ENCODE measurements at places on chromosomes 16 and 17.

- no peak for DNase-seq
These were observed 55.0 kb upstream of the CBFA2T3 start for GRCh38 chr16:89031715-89032659.

DNA sequence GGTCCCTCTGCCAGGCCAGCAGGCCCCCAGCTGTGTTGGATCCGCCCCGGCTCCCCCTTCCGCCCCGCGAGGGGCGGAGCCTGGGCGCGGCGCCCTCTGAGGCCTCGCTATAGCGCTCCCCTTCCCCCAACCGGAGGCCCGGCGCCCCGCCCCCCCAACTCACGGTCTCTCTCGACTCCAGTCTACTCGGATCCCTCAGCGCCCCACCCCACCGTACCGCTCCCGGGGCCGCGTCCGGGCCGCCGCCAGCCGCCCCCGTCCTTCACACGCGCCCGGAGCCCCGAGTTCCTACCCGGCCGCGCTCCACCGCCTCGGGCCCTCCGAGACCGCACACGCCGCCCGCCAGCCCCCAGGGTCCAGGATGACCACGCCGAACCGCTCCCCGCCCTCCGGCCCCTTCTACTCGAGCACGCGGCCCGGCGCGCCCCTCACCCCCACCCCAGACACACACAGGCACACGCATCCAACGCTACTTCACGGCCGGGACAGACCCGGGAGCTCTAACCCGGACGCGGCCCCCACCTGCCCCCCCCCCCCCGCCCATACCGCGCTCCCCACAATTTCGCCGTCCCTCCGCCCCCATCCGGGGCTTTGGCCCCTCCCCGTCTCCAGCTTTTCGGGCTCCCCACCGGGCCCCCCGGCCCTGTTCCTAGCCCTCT lies 1.4 kb downstream of the PHF23 start:
- DNase-seq: no peak

- DNase-seq: no peak
These were observed 10.0 kb downstream of the BTBD17 start for GRCh38 chr17:74351552-74352210.

- no peak for DNase-seq
These were observed 121.2 kb downstream of the SNX11 start for GRCh38 chr17:48228720-48229119.

GRCh38 chr16:70751593-70751992 lies 49.4 kb downstream of the VAC14 start:
- no peak for DNase-seq

GRCh38 chr16:74723256-74723655 lies 22.6 kb upstream of the MLKL start:
- DNase-seq: no peak

- DNase-seq: no peak
These were observed 66.4 kb downstream of the SRCIN1 start for GRCh38 chr17:38539386-38539785.

DNA sequence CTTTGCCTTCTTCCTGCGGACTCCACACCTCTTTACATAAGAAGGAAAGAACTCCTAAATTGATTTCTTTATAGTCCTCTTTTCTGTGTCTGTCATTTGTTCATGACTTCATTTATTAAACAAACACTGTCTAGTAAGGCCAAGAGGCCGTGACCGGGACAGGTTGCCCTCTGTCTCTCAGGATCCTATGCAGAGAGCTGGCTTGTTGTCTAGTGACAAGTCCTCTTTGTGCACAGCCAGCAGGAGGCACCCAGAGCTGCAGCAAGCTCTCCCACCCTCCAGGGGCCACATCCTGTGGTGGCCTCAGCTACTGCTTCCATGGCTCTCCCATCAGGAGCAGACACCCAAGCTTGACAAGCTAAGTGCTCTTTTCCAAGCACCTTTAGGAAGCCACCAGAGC lies 50.6 kb downstream of the PLD6 start:
- no peak for DNase-seq

DNA sequence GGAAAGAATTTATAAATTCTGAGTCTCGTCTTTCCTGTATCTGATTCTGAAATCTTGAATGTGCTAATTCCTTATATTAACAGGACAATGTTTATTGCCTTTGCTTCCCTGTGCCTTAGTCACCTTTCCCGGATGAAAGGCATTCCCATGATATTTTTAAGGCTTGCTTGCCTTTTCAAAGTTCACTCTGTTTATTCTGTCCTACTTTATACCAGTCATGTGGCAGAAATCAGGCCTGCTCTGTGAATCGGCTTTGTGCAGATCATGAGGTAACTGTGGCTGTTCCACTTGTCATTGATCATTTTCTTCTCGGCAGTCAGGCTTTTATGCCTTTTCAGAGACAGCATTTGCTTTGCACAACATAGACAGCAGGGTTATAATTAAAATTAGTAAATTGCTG lies 28.8 kb upstream of the ABCC11 start:
- no peak for DNase-seq

DNA sequence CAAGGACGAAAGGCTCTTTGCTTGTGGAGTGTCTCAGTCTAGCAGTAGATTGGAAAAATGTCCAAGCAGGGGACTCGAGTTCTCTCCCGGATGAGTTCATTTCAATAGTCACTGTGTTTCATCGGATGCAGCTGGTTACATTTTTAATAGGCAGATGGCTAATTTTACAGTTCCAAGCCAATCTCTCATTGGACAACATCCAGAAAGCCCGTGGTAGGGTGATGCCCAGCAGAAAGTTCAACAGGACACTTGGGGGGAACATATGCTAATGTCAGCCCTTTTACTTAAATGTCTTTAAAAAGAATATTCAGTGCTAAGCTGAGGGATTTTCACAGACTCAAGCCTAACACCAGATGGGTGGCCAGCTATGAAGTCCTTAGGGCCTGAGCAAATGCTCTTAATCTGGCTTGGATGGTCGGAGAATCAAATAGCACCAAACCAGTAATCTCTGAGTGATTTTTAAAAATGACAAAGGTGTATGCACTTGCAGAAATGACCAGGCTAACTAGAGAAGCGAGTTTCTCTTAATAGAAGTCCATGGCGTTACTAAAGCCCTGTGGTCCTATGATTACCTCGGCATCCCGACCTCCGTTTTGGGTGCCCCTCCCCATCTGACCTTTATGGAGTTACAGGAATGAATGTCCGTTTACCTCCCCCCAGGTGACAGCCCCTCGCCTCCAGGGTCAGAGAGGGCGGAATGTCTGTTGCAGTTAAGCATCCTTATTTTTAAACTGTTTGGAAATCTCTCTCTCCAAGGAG lies 289.2 kb upstream of the SALL1 start:
- no peak for DNase-seq
